Thymus (tissue), 14 donors: ENCODE measurements at places on chromosomes 1 and 21. TPM values are rescaled to one million over a fixed set of nuclear protein-coding genes. Genes with fewer than 3 reads are reported as not detected.

The CELA2A gene
- 0.41 TPM for polyA plus RNA-seq

The S100A9 gene
- polyA plus RNA-seq = 1,119 TPM

The PEX10 gene
- polyA plus RNA-seq = 16.0 TPM

The RXRG gene
- polyA plus RNA-seq = 0.23 TPM

The ESRRG gene
- polyA plus RNA-seq = 0.71 TPM

The CFHR5 gene
- polyA plus RNA-seq = not detected

The ESPN gene
- 11.8 TPM for polyA plus RNA-seq
